Cortex of kidney (tissue), 1 donor: ENCODE measurements at places on chromosomes 11 and 22.

GRCh38 chr11:48101958-48102357 is 114.7 kb upstream of the OR4B1 start:
- DNase-seq: no peak

- DNase-seq: no peak
These were observed 5.6 kb downstream of the RTN3 start for GRCh38 chr11:63686926-63687325.

- no peak for DNase-seq
These were observed 15.7 kb downstream of the PPARA start for GRCh38 chr22:46165977-46166376.

DNA sequence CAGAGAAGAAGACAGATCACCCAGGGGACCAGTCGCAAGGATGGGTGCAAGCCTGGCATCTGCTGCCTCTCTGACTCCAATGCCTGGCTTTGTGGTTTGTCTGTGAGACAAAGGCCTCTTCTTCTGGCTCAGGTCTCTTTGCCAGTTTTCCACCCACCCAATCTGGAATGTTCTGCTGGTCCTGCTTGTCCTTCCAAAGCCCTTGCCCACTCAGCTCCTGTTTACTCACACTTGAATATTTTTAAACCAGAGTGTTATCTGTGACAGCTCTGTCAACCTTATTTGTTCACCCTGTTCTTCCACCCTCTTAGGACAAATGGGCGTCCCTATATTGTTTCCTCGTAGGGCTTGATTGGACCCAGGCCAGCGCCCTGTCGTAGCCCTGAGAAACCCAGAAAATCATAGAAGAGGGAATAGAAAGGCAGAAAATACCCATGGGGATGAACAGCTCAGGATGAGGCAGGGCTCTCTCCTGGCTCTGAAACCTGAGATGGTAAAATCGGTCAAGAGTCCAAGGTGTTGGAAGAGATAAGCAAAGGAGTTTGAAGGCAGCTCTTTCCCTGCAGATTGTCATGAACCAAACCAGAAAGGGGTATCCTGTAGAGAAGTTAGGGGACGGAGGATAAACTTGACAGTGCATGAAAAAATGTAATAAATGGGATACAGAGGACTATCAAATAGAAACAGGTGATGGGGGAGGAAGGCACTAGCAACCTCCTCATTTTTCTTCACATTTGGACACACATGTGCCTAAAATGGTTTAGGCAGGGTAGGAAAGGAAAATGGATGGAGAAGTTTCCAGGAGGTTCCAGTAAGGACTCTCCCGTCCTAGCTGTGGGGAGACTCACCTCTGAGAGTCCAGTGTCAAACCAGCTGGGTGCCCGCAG is 651 bp downstream of the CRYAB start:
- no peak for DNase-seq

- DNase-seq: no peak
These were observed 1.1 kb downstream of the YWHAH start for GRCh38 chr22:31945443-31945855.

DNA sequence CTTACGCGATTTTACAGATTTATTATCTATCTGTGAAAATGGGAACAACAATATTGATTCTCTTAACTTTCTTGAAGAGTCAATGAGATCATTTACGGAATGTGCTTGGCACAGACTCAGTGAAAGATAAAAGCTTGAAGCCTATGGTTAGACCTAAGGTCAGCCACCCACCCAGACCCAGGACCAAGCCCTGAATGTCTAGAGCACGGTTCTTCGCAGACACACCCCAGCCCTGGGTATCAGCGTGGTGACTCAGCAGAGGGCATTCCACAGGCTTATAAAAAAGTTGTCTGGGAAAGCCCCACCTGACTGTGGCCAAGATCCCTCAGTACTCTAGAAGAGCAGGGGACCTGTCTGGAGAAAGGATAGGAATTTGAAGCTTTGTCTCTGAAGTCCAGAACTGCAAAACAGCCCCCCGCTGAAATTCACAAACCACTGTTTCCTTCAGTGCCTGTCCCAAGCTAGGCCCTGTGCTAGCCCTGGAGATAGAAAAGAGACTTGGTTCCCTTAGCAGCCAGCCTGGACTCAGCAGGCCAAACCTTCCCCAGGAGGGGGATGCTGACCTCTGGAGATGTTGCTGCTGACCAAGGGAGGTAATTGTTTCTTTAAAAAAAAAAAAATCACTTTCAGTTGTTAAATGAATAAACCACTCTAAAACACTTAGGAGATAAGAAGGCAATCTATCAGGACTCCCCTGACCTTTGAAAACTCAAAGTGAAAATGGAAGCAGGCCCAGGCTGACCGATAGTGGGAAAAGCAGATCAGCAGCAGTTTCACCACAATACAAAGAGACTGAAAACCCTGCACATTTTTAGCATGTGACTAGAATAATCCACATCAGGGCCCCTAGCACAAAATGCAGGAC is 114.0 kb downstream of the ABTB2 start:
- no peak for DNase-seq

DNA sequence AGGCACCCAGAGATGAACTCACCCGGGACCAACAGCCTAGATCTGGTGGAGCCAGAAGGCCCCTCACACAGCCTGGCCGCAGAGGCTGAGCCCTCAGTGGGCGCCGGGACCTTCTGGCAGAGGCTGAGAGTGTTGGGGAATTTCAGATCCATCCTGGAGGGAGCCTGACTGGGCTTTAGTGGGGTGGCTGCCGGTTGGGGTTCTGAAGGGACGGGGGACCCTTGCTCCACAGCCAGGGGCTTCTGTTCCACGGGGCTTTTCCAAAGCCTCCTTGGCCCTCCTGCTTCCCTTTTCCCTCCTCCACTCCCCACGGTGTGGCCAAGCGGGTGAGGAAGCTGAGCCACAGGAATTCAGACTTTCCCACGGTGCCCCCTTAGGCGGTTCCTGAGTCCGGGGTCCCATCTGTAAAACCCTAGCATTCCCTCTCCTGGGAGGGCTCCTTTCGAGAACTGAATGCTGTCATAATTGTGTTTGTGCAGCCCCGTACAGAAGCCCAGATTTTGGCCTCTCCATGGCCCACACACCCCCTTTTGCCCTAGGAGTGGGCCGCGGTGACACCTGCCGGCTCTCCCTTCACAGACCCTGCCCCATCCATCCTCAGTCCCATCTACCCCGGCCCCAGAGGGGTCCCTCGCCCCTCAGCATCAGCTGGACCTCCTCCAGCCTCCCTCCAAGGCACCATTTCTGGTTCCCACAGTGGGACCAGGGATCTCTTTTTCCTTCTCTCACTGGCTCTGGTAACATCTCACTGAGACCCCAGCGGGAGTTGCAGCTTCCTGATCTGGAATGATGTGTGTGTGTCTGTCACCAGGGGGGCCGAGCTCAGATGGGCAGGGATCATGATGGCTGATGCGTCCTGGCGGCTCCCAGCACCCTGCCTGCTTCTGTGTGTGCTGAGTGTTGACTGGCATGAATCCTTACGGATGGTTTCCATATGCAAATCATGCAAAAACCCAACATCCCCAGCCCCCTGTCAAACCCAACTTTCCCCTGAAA is 1048.4 kb downstream of the TBC1D22A start:
- DNase-seq: no peak

DNA sequence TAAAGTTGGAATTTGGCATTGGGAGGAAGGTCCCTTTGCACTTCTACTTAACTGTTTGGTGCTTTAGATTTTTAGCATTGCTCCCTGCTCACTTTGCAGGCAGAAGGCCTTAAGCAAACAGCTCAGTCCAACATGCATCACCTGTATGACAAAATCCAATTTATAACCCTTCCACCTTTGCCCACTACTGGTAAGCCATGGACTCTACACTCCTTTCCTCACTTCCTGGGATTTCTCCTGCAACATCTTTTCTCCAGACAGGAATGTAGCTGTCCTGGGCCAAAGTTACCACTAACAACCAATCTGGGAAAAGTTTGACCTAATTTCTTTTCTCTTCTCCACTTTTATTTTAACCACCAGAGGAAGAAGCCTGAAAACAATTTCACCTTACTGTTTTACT is 1.8 kb upstream of the OR2D2 start:
- no peak for DNase-seq

GRCh38 chr11:62127941-62128770 is 4.3 kb downstream of the INCENP start:
- DNase-seq: no peak

- DNase-seq: no peak
These were observed 27.4 kb upstream of the SYT8 start for GRCh38 chr11:1807264-1807995.

DNA sequence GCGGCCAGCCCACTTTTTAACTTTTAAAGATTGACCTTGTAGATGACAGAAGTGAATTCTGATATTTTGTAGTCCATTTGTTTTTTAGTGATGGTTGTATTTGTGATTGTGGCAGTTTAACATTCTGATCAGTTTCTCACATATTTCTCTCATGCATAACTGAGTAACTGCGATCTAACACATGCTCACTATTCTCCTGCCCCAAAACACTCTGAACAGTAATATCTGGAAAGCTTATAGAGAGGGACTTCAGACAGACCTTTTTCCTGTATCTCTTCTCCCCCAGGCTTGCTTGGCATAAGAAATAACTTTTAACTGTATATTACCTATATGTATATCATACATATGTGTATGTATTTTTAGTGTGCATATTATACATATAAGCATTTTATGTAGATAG is 37.3 kb upstream of the MYO18B start:
- no peak for DNase-seq

DNA sequence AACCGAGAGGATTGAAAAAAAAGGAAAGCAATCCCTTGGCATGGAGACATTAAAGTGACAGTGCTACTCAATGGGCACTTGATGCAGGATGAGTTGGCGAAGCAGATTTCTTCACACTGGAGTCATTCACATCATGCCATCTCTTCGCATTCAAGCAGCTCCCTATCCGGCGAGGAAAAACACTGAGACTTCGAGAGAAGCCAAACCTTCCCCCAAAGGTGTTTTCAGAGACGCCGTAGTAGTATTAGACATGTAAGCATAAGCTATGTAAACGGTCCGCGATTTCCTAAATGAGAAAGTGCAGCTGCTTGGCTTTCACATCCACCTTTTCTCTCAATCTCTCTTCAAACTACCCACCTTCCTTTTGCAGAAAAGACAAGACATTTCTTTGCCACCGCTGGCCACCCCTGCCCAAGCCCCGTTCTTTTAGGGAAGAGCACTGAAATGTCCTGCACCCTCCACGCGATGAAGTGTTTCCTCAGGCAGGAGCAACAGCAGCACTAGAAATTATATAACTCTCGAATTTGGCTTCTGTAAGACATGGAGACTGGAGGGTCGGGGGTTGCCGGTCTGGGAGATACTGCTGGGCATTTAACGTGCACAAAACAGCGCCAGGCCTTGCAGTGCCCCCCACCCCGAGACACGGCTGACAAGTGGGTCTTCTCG is at the start of gene DLG2:
DLG2 (minus strand) TSS at position 13 of the 666 bp plus-strand sequence.
- no peak for DNase-seq

DNA sequence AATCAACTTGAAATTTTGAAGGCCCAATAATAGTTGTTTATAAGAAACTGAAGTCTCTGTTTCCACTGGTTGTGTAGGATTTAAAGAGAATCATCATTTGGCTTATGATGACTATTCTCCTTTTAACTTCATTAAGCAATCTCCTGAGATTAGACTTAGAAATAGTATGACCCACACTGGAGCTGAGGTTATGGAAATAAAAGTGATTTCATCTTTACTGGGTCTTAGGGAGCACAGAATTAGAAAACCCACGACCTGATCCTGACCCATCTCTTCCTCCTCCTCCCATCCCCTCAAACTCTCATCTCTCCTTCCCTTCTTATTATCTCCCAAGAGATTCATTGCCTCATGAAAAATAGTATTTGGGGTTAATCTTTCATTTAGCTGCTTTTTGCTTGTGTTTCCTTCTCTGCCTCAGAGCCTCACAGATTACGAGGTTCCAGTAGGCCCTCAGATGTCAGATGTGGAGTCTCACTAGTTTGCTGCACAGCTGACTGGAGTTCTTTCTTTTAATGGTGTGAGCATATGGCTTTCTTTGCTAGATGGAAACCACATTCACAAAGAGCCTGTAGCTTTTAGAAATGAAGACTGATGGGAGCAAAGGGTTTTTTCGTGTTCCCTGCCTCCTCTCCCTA is 85.0 kb downstream of the ALX4 start:
- no peak for DNase-seq

DNA sequence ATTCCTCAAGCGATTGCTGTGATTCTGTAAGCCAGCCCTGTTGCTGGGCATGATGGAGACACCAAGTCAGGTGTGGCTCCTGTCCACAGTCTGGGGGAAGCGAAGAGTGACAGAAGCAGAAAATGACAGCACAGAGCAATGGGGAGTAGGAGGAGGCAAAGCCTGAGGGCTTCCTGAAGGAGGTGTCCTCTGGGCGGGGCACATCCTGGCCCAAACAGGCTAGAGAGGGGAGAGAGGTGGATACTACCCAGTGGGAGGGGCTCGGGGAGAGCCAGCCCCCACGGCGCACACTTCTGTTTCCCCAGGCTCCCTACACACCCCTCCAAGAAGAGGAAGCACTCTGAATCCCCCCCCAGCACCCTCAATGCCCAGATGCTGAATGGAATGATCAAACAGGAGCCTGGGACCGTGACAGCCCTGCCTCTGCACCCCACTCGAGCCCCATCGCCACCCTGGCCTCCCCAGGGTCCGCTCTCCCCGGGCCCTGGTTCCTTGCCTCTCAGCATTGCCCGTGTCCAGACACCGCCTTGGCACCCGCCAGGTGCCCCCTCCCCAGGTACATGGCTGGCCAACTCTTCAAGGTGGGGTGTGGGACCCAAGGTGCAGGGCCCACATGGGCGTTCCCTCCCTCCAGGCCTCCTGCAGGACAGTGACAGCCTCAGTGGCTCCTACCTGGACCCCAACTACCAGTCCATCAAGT is 18.9 kb downstream of the MYRF start:
- DNase-seq: no peak

- DNase-seq: no peak
These were observed 7.4 kb upstream of the GNAZ start for GRCh38 chr22:23062616-23063538.

DNA sequence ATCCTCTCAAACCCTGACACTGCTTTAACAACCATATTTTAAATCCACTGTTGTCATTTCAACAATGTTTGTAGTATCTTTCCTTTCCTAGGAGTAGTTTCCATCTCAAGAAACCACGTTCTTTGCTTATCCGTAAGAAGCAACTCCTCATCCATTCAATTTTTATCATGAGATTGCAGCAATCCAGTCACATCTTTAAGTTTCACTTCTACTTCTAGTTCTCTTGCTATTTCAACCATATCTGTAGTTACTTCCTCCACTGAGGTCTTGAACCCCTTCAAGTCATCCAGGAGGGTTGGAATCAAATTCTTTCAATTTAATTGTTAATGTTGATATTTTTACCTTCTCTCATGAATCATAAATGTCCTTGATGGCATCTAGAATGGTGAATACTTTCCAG is 22.4 kb downstream of the CCDC82 start:
- no peak for DNase-seq

DNA sequence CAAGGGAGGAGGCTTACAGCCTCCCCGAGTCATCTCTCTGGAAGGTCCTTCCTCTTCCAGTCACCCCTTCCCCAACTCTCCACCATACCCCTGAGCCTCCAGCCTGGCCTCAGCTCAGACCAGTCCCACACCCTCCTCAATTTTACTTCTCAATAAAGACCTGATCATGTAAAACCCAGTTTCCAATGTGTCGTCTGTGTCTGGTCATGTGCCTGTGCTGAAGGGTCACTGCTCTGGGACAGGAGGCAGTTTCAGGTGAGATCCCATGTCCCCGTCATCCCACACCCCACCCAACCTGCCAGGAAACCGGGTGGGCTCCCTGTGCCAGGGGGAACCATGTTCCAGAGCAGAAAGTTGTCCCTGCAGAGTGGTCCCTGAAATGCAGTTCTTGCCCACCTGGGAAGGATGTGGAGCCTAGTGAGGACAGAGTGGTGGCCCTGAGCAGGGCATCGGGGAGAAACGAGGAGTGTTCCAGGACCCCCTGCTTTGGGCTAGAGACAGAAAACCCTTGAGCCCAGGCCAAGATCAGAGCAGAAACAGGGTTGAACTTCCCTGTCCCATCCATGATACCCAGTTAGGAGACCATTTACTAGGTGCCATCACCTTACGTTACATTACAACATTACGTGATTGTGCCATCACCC is 19.4 kb downstream of the IGLL5 start:
- DNase-seq: no peak
